ENCODE measurements at places on chromosomes 12 and 14. TPM values are rescaled to one million over a fixed set of nuclear protein-coding genes. Genes with fewer than 3 reads are reported as not detected.

Gene GPX2
- total RNA-seq = not detected

Gene SERPINA10
- total RNA-seq = not detected

Gene SYCP3
- total RNA-seq = 0.18 TPM

Gene TRHDE
- 1.1 TPM for total RNA-seq

Gene GPR68
- total RNA-seq = 1.3 TPM

Gene CPM
- total RNA-seq = 0.08 TPM

Gene SLC39A5
- total RNA-seq = not detected

Gene PRKD1
- 11.5 TPM for total RNA-seq

Gene LACRT
- not detected for total RNA-seq

DNA sequence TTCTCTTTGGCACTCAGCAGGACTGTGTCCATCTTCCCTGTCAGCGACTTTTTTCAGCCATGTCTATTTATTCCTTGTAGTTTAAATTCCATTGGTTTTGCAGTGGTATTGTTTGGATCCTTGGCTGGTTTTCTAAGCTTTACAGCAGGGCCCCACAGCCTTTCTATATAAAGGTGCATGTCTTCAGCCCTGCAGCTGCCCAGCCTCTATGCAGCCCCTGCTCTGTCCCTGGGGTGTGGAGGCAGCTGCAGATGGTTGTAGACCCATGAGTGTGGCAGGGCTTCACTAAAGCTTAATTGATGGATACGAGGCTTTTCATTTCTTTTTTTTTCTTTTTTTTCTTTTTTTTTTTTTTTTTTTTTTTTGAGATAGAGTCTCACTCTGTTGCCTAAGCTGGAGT lies 29.7 kb downstream of the SFSWAP start:
- DNase-seq = no peak

GRCh38 chr12:44720265-44720664 lies 155.8 kb downstream of the NELL2 start:
- DNase-seq = no peak

DNA sequence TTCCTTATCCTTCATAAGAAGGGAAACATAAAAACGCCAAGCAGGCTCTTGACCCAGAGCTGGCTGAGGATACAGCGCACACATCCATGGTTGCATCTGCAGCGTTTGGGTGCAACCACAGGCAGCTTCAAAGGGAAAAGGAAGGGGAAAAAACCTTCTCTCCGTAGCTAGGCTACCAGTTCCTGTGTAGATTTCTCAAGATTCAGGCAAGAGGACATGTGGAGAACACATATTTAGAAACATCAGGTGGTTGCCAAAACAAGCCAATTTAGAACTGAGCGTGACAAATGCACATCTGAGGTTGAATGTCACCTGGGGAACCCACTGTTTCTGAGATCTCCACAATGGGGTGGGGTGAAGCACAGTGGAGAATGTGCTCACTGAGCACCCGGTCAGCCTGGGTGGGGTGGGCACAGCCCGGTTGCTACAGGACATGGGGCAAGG lies 78.3 kb upstream of the BDKRB2 start:
- DNase-seq = no peak

GRCh38 chr12:88063375-88063774 lies 34.2 kb upstream of the C12orf50 start:
- no peak for DNase-seq

GRCh38 chr14:32399920-32400319 lies 70.8 kb downstream of the AKAP6 start:
- no peak for DNase-seq

GRCh38 chr12:16158050-16158449 lies 119.4 kb downstream of the SLC15A5 start:
- peak; percentile 2 for DNase-seq

DNA sequence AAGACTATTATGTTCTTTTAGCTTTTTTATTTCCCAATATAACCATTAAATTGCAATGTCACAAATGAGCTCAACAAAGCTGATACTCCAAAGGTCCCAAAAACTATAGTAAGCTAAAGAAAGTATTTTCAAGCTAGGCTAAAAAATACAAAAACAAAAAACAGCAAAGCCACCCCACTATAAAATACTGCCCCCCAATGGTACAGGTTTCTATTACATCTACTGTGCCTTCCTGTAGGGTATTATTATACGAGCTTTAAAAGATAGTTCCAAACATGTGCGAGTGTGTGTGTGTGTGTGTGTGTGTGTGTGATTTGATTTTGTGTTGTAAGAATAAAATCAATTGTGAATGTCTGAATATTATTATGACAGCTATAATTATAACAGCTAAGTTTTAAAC lies 1.1 kb downstream of the IFNG start:
- DNase-seq = peak; percentile 2

GRCh38 chr14:63881926-63882325 lies 29.1 kb downstream of the SYNE2 start:
- no peak for DNase-seq

DNA sequence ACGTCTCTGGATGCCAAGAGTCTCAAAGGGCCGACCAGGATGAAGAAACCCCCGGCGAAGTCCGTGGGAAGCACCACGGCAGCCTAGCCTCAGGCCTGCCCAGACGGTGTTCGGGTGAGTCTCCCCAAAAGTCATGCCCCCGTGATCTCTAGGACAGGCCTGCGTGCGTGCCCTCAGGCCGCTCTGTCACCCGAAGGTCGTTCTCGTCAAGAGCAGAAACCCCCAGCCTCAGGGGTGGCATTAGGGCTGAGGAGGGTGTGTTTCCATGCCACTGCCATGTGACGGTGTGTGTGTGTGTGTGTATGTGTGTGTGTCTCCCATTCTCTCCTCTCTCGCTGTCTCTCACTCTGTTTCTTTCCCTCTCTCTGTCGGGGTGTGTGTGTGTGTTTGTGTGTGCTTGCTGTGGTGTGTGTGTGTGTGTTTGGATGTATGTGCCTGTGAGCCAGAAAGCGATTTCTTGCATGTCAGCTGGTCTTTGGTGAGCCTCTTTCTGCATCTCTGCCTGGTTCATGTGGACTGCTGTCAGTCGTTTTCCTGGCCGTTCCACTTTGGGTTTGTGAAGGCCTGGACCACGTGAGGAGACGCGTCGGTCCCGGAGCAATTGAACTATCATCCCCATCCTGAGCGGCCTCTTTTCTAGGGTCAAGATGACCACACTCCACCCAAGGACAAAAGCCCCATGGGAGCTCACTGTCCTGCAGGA lies 772.5 kb upstream of the ALG10B start:
- DNase-seq = no peak

- DNase-seq = no peak
Observed at GRCh38 chr14:88089445-88089844, 84.5 kb downstream of the GPR65 start.

DNA sequence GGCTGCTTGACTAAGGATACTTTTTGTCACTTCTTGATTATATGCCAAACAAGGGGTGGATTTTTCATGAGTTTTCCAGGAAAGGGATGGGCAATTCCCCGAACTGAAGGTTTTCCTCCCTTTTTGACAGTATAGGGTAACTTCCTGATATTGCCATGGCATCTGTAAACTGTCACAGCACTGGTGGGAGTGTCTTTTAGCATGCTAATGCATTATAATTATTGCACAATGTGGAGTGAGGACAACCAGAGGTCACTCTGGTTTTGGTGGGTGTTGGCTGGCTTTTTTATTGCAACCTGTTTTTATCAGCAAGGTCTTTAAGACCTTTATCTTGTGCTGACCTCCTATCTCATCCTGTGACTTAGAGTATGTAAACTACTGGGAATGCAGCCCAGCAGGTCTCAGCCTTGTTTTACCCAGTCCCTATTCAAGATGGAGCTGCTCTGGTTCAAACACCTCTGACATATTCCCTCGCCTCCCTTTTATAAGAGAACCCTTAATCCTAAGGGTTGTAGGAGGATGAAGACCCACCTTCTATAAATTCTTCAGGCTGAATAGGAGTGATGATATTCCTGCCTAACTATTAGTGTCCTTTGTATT lies 471.2 kb downstream of the ATP23 start:
- DNase-seq = peak; percentile 83
